Activated CD4-positive, alpha-beta T cell treated with anti-CD3 and anti-CD28 coated beads for 36 hours (primary cell): ENCODE measurements at places on chromosomes 12 and 14. TPM values are rescaled to one million over a fixed set of nuclear protein-coding genes. Genes with fewer than 3 reads are reported as not detected.

The VRTN gene
- total RNA-seq, result not detected

The JAG2 gene
- total RNA-seq, result 3.2 TPM

GRCh38 chr14:77144412-77145115, 3.0 kb upstream of the ZDHHC22 start:
- no peak for DNase-seq

The ATL1 gene
- 0.91 TPM for total RNA-seq

DNA sequence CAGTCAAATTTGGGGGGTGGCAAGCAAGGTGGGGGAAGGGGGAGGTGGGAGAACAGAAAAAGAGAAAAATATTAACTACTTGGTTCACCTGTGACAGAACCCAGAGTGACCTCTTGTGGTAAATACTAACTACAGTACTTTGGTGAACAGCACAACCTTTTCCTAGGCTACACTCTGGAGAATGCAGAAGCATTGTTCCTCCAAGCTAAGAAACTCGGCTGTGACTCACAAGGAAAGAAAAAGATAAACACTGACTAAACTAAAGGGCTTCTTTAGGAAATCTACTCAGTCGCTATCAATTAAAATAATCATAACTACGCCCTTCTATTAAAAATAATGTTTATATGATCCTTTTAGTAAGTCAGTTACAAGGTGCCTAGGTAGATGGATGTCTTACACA, 5.4 kb downstream of the KCNH5 start:
- no peak for DNase-seq

DNA sequence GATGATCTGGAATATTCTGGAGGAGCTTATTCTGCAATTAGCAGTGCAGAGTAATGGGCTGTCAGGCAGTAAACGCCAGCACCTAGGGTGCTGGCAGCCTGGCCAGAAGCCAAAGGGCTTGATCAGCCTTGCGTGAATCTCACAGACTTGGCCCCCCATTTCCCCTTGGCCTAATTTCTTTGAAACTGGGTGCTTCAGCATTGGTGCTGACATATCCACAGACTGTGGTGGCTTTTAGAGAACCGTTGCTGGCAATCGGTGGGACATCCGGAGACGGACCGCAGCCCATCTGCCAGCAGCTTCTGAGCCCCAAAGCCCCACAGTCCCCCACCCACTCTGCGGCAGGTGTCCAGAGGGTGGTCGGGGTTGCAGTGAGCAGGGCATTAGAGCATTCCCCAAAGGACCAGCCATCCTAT, 157.1 kb downstream of the CALM1 start:
- no peak for DNase-seq

DNA sequence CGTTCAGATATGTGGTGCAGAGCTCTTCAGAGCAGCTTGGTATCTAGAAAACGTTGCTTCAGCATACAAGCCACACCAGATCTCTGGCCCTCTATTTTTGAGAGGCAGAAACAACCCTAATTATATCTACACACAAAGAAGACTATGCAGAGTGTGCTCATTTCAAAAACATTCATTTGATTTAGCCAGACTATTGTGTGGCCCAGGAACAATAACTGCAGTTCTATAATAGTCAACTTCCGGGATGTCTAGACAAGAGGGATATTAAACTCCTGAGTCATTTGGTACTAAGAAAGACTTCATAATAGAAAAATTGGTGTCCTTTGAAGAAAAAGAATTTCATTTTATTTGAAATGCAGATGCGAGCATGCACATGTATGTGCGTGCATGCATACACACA, 153.8 kb downstream of the PELI2 start:
- DNase-seq, result no peak

The CACNA1C gene
- 0.11 TPM for total RNA-seq

The KRT80 gene
- total RNA-seq, result not detected

DNA sequence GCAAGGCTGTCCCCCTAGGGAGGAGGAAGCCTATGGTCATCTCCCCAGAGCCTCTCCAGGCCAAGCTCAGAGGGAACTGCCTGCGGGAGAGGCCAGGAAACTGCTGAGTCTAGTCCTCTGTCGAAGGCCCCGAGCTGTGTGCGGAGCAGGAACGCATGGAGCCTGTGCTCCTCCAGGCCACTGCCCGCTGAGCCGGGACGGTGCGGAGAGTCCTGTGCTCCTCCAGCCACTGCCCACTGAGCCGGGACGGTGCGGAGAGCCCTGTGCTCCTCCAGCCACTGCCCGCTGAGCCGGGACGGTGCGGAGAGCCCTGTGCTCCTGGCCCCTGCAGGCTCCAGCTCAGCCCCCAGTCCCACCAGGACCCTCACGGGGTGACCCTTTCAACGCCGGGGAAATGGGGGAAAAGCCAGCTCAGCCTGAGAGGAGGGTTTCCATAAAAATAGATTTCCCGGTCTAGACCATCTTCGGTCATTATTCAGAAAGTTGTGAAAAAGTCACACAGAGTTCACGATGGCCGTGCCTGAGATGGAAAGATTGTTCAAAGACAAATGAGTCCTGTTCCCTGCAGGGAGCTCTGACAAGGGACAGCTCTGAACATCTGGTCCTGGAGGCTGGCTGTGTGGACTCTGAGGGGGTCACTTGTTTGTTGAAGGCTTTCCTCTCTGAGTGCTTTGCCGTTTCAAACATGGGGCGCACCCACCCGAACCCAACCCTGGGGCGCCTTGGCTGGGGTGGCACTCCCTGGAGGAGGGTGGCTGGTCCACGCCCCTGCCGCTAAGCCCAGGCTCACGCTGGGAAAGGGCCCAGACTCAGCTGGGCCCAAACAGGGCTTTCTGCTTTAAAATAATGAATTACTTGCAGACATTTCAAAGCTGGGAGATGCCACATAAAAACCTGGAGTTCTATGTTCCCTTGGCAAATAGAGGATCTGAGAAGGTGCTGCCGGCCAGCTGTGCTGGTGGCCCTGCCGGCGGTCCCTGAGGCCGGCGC, 85.5 kb downstream of the ADGRD1 start:
- no peak for DNase-seq

- no peak for DNase-seq
Observed at GRCh38 chr14:59086241-59086882, 102.1 kb upstream of the DAAM1 start.

GRCh38 chr12:95764848-95765247, 25.7 kb downstream of the NTN4 start:
- no peak for DNase-seq

The RBP5 gene
- not detected for total RNA-seq
